Activated naive CD4-positive, alpha-beta T cell treated with anti-CD3 and anti-CD28 coated beads for 36 hours (primary cell): ENCODE measurements at places on chromosomes 7 and 10.
A peak's percentile ranks its signal among the peaks of the same experiment; 100 is the strongest.

- no peak for DNase-seq
Observed at GRCh38 chr7:41047789-41048191, 655.1 kb downstream of the INHBA start.

GRCh38 chr10:92880233-92880861 lies 32.0 kb downstream of the EXOC6 start:
- DNase-seq: no peak

GRCh38 chr7:28709748-28710147 lies 248.4 kb downstream of the TRIL start:
- DNase-seq: no peak

- DNase-seq: peak; percentile 16
Observed at GRCh38 chr10:27241010-27241651, 534 bp upstream of the ACBD5 start.

DNA sequence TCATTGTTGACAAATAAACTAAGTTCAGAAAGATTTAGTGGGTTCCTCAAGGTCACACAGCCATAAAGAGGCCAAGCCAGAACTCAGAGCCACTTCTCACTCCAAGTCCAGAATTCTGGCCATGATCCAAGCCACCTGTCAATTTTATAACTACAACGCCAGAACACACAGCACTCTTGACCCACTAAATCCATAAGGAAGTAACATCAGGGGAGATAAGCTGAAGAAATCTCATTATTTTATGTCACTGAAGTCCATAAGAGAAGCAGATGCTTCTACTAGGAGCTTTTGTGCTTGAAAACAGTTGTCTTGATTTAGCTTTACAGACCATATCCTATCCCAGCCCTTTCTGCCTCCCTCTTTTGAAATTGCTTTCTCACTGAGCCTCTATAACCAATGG lies 15.9 kb downstream of the ADAM12 start:
- DNase-seq: no peak

DNA sequence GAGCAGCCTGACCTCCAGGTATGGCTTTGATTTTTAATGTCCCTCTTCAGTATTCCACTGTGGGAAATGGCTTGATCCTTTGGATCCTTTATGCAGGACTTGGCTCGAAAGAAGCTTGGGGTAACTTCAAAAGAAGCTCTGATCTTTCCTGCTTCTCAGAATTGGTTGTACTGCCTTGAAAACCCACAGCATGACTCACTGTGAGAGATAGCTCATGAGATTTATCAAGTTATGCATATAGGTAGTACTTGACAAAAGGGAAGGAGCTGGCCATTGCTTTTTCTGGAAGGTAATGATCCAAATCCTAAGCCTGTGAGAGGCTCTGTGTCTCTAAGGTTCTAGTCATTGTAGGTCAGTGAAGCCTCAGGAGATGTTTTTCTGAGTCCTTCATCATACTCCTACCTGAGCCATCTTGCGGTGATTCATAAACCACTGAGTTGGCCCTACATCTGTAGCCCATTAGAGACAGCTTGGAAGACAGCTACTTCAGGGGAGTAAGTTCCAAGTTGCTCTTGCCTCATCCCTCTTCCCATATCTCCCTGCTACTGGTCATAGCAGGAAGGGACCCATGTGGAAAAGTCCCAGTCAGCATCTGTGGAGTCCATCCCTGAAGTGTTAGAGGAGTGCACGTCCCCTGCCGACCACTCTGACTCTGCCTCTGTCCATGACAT lies 36.7 kb upstream of the NFKB2 start:
- no peak for DNase-seq

GRCh38 chr10:22672319-22673090 lies 41.9 kb downstream of the PIP4K2A start:
- DNase-seq: no peak

DNA sequence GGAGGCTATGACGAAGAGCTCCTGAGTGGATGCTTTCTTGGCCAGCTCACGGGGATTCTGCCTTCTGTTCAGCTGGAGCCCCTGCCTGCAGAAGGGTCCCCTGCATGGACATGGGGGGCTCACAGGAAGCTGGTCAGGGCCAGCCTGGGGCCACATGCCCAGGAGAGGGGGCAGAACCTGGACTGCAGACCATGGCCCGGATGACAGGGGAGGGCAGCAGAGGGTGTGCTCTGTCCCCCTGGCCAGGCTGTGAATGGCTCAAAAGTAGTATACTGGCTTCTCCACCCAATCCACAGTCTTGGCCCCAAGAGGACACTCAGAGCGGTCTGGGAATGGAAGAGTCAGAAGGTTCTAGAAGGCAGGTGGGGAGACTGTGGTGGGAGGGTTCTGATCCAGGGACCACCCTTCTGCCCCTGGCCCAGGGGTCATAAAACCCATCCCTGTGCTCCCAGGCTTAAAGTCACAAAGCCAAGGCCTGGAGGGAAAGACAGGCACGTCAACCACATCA lies 40.3 kb downstream of the PPIF start:
- DNase-seq: no peak

GRCh38 chr7:51973071-51973470 lies 656.5 kb upstream of the COBL start:
- DNase-seq: no peak

DNA sequence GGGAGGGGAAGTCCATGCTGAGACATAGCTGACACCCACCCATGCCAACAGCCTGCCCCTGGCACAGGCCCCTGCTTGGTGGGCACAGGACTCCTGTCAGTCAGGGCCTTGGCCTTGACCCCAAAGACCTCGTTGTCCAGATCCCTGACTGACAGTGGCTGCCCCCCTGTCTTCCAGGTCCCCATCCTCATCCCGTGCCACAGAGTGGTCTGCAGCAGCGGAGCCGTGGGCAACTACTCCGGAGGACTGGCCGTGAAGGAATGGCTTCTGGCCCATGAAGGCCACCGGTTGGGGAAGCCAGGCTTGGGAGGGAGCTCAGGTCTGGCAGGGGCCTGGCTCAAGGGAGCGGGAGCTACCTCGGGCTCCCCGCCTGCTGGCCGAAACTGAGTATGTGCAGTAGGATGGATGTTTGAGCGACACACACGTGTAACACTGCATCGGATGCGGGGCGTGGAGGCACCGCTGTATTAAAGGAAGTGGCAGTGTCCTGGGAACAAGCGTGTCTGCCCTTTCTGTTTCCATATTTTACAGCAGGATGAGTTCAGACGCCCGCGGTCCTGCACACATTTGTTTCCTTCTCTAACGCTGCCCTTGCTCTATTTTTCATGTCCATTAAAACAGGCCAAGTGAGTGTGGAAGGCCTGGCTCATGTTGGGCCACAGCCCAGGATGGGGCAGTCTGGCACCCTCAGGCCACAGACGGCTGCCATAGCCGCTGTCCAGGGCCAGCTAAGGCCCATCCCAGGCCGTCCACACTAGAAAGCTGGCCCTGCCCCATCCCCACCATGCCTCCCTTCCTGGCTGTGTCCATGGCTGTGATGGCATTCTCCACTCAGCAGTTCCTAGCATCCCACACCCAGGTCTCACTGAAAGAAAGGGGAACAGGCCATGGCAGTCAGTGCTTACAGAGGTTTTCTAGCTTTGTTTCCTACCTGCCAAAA lies 197.2 kb downstream of the EBF3 start:
- DNase-seq: no peak

DNA sequence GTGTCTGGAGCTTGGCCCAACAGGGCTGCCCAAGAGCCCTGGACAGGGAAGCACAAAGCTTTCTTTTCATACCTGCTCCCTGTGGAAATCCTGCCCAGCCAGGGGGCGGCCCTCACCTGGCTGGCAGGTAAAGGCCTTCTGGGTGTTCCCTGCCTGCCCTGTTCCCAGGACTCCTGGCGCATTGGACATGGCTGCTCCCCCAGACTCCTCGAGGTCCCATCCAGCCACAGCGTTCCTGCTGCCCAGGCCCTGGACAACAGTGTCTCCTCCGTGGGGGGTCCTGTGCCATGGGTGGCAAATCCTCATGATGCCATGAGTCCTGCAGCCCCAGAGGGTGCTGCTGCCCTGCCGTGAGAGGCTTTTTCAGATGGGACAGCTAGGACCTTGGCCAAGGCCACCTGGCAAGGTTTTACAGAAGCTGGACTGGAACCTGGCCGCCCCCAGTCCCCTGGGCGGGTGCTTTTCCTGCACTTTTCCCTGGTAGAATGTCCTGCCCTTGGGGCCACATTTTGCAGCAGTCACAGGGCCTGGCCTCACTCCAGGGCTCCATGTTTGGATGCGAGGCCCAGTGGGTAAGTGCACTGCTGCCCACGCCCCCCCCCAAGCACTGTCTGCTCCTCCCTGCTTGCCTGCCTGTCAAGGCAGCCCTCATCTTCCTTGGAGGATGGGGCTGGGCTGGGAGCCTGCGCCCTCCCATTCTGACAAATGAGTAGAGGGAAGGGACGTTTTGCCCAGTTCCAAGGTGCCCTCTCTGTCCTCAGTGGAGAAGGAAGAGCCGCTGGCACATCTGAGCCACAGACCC lies 60.7 kb downstream of the LHPP start:
- DNase-seq: no peak

- DNase-seq: no peak
Observed at GRCh38 chr10:10794046-10794445, 223.6 kb upstream of the CELF2 start.

GRCh38 chr7:127927348-127927696 lies 103.9 kb downstream of the LRRC4 start:
- DNase-seq: no peak

- DNase-seq: no peak
Observed at GRCh38 chr10:75019370-75019769, 92.1 kb upstream of the SAMD8 start.

GRCh38 chr7:30074422-30075030 lies 46.3 kb downstream of the PLEKHA8 start:
- no peak for DNase-seq

- no peak for DNase-seq
Observed at GRCh38 chr7:41058986-41059741, 643.7 kb downstream of the INHBA start.

- no peak for DNase-seq
Observed at GRCh38 chr7:754531-755412, 27.7 kb upstream of the PRKAR1B start.

DNA sequence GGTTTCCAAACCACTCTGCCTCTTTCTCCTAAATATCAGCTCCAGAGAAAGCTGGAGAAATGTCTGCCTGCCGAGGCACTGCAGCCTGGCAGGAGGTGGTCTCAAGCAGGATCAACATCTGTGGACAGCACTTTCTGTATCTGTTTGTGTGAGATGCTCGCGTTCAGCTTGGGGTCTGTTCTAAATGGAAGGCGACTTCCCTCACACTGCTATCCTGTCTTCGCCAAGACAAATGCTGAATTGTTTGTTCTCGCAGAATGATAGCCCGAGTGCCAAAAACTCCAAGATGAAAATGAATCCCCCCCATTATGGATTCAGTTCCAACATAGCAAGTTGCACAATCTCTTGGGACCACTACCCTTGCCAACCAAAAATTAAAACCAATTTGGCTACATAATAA lies 72.2 kb upstream of the PALS2 start:
- DNase-seq: no peak

- no peak for DNase-seq
Observed at GRCh38 chr7:102068846-102069245, 217.8 kb upstream of the SH2B2 start.

GRCh38 chr7:7535691-7536090 lies at the start of gene COL28A1:
COL28A1 (minus strand) TSS chr7:7535873; CDS start chr7:7532875, 2,998 bp downstream.
- no peak for DNase-seq

DNA sequence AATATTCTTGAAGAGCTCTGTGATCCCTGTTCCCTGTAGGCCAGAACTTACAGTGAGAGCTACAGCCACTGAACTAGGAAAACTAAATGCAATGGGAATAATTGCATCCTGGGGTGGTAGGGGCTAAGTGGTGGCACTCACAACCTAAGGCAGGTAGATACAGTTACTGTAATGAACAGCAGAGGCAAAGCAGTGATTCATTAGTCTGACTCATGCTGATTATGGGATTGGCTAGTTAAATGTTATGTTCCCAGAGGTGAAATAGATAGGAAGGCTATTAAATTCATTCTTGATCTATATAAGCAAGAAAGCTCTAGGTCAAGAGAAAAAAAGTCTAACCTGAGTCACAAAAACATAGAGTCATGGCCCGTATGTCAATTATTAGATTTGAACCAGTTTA lies 173.1 kb upstream of the MALRD1 start:
- DNase-seq: no peak

- DNase-seq: no peak
Observed at GRCh38 chr10:68633816-68634466, 73.8 kb downstream of the TET1 start.

- no peak for DNase-seq
Observed at GRCh38 chr10:78806681-78807221, 262.0 kb upstream of the ZMIZ1 start.
